NCI-H2107 (cell line): ENCODE measurements at places on chromosomes 2 and 18.

- DNase-seq, result no peak
These were observed 174.3 kb downstream of the BCL2 start for GRCh38 chr18:63145166-63145850.

DNA sequence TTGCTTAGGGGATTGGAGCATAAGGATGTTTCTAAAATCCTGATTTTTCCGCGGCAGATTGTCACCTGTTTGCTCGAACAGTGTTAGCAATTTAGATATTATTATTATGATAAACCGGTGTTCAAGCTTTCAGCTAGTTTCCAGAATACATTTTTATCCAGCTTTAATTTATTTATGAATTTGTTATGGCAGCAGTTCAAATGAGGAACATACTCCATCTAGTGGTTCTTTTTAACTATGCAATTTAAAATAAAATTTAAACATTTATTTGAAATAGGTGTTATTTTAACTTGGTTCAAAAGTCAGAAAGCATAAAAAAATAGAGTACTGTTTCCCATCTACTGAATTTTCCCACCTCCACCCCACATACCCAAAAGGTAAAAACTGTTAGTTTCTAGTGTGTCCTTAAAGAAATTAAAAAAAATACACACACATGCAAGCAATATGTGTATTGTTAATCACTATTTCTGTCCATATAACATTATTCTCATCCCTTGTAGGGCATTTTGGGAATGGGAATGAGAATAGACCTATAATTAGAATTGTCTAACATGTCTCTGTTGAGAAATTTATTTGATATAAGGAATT, 23.2 kb downstream of the ACOXL start:
- no peak for DNase-seq

GRCh38 chr2:99598441-99598840, 108.6 kb upstream of the REV1 start:
- DNase-seq, result no peak

DNA sequence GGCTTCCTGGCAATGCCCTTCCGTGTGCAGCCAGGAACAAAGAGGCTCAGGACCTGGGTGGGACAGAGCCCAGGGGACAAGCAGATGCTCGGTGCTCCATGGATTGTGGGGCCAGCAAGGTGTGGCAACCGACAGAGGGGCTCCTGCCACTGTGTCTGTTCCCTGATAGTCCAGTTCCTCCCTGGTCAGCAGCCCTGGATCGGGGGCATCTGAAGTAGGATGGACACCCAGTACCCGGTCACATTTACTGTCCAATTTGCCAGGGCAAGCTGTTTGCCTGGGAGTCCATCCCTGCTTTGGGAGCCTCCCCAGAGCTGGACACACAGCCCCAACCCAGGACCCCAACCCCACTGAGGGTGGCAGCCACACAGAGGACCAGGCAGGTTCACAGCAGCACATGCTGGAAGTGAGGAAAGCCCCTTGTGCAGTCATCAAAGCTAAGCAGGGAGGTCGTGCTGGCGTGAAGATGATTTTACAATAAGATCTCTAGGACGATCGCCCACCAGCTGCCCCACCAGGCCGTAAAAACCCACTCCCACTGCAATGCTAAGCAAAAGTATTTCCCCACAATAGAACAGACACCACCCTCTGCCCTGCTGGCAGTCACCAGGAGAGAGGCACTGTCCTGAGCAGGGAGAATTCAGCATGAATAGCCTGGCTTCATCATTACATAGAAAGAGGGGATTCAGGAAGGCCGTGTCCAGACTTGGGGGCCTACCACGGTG, 141.7 kb downstream of the NDUFA10 start:
- DNase-seq, result no peak

GRCh38 chr2:63053081-63053888, 2.7 kb downstream of the OTX1 start:
- DNase-seq, result no peak

GRCh38 chr2:105315314-105315713, 14.2 kb downstream of the TGFBRAP1 start:
- no peak for DNase-seq

- DNase-seq, result no peak
These were observed 13.5 kb downstream of the ZFP36L2 start for GRCh38 chr2:43212931-43213330.

DNA sequence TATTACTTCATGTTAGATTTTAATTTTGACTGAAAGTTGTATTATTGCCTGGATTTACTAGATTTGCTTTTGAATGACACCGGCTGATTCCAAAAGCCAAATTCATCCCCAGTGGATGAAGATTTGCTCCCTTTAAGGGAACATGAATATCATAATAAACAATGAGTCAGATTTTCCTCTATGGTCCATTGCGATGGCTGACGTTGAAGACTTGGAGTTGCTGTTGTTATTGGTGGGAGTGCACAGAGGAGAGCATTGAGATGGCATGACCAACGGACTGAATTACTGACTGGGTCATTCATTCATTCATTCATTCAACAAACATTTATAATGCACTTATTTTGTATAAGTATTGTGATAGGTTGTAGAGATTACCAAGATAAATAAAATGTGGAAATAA, 33.4 kb upstream of the LYPD1 start:
- DNase-seq, result no peak
